GM23248 (cell line): ENCODE measurements at places on chromosomes 4 and X.
A peak's percentile ranks its signal among the peaks of the same experiment; 100 is the strongest.

GRCh38 chrX:46978341-46979291, 66.4 kb downstream of the JADE3 start:
- peak; percentile 68 for DNase-seq

- DNase-seq, result no peak
Measured at GRCh38 chr4:140240237-140240636, 86.3 kb upstream of the MAML3 start.

DNA sequence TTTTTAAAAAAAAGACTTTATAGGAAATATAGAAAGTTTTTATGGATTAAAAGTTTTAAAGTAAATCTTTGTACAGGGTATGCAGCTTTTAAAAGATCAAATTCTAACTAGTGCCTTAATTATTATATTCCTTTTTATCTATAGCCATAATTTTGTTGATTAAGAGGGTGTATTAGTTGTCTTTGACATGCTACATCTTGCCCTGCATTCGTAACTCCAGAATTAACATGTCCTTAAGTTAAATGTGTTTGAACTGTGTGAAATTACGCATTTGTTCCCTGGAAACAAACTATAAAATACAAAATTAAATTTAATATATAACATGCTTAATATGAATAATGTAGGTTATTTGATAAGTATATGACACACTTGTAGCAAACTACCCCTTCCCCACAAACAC, 66.3 kb downstream of the PTPN13 start:
- DNase-seq, result no peak

DNA sequence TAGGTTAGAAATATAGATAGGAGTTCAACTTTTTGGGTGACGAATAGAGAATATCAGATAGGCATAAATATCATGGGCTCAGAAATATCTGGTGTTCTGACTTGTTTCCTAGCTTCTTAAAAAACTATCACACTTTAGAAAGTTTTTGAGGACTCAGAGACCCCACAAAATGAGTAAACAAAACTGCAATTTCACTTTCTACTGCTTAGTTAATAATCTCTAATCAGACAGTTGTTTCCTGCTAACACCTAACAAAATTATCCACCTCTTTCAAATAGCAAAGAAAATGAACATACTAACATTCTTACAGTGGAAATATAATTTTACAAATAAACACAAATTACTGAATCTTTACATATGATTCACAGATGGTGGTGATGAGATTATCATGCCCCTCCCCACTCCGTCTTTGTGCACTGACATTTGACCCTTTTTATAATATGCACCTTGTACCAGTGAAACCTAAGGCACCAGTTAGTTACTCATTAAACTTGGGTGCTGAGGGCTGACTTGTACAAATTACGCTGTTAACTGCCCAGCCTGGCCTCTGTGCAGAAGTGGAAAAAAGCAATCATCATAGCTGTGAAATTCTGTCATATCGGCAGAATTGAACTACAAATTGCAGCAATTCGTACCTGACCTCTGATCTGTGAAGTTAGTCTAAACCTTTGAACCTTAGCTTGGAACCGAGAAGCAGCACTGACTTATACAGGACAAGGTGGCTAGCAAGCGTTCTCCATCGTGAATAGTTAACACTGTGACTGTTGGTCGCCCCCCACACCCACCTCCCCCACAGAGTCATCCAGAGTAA, 138.7 kb downstream of the CHRNA9 start:
- DNase-seq, result no peak

- DNase-seq, result no peak
Measured at GRCh38 chrX:74292808-74293123, 11.2 kb upstream of the ZCCHC13 start.
